NCI-H1048 (cell line): ENCODE measurements at places on chromosomes 1 and 21.

GRCh38 chr1:111909030-111909429 is 80.4 kb downstream of the KCND3 start:
- no peak for DNase-seq

GRCh38 chr1:200899451-200899915 is 4.8 kb downstream of the INAVA start:
- no peak for DNase-seq

GRCh38 chr1:8671306-8671917 is 146.0 kb downstream of the RERE start:
- DNase-seq: peak; percentile 28

DNA sequence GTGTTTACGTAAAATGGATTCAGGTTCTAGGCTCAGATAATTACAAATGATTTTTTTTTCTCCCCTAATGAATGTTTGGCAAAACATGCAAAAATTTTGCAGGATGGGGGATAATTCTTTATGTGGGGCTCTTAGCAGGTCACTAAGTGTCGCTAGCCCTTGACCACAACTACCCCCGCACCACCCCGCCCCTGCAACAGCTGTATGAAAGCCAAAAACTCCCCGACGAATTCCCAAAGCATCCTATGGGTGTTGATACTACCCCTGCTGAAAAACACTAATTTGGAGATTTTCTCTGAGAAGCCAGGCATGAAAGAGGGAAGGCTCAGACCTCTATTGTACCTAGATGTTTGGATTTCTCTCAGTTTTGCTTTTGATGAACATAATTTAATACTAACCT is 243.0 kb downstream of the TRABD2B start:
- DNase-seq: no peak

DNA sequence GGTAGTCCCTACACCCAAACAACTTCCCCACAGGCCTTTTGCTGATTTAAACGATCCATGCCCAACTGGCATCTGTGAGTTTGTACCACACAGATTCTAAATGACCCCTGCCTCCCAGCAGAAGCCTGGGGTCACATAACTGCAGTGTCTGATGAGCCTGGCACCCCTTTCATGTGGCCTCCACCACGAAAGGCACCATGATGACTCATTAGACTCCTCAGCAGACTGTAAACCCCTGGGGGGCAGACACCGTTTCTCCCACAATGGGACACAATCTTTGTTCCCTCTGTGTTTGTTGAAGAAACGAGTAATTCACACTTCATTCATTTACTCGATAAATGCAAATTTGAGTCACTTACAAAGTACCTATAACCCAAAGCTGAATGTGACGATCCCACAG is 81.6 kb downstream of the CCDC185 start:
- DNase-seq: no peak

GRCh38 chr1:184930645-184931044 is 43.7 kb downstream of the NIBAN1 start:
- no peak for DNase-seq

DNA sequence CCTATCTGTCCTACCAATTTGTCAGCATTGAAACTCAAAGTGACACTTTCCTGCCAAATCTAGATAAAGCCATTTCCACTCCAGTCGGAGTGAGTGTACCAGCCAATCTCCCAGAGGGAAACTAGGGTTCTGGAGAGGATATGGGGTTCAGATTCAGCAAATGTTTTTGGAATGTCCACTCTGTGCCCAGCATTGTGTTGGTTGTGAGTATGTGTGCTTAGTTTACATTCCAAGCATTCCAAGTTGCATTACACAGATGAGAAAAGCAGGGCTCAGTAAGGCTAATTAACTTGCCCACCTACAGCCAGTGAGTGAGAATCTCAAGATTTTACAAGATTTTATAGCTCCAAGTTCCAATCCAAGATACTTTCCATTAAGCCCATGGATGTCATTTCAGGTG is 26.4 kb upstream of the RGS16 start:
- no peak for DNase-seq

- DNase-seq: no peak
These were observed 53.0 kb upstream of the SPATA6 start for GRCh38 chr1:48524892-48525467.

- no peak for DNase-seq
These were observed 106.2 kb upstream of the CYYR1 start for GRCh38 chr21:26679284-26679683.

DNA sequence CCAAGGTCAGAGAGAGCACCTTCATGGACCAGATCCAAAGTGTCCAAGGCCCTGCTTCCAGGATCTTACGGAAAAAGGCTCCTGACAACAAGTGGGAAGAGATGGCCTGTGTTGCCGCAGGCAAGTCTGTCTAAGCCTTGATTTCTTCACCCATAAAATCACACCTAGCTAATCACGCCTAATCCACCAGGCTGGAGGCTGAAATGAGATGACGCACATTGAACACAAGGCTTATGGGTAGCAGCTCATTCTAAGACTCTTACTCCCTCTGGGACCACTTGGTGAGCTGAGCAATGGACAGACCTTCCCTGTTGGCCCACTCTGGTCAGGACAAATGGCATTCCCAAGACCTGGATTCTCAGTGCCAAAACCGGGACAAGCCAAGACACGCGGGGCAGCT is 38.2 kb downstream of the GRIK3 start:
- no peak for DNase-seq

DNA sequence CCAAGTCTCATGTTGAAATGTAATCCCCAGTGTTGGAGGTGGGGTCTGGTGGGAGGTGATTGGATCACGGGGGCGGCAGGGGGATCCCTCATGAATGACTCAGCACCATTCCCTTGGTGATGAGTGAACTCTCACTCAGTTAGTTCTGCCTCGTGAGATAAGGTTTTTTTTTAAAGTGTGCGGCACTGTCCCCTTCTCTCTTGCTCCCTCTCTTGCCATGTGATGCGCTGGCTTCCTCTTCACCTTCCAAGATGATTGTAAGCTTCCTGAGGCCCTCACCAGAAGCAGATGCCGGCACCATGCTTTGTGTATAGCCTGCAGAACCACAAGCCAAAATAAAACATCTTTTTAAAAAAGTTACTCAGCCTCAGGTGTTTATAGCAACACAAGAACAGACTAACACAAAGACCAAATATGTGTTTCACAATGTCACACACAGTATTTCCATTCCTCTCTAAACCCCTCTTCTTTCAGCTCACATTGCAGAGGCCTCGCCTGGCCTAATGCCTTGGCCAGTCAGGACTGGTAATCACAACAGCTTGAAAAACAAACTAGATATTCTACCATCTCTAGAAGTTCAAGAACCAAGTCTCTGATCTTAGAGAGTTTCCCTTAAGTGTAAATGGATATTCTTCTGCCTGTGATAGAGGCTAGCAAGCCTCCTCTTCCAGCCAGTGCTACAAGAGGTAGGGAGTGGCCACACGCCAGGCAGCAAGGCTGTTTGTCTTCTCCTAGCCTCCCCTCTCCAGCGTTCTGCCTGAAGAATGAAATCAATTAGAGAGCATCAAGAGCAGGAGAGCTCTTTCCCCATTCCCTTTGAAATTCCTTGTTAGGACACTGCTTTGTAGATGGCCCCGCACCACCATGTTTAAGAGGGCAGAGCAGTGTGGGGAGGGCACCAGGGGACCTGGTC is 19.6 kb upstream of the RAP1A start:
- DNase-seq: no peak

DNA sequence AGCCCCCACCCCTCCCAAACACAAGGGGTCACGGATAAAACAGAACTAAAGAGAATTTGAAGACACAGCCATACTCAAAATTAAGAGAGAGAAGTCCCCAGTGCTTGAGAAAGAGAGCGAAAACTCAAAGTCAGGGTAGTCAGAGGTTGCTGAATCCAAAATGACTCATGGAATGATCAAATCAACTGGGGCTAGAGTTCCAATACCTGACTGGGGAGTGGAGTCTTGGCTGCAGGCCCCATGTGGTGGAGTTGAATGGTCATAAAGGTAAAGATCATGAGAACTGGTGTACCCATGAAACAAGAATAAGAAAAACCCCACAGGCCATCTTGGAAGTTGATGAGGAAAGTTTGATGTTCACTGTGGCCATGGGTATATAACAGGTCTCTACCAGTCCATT is 84.5 kb upstream of the LRRN2 start:
- no peak for DNase-seq

- no peak for DNase-seq
These were observed 25.1 kb downstream of the RRP1B start for GRCh38 chr21:43684424-43684823.

DNA sequence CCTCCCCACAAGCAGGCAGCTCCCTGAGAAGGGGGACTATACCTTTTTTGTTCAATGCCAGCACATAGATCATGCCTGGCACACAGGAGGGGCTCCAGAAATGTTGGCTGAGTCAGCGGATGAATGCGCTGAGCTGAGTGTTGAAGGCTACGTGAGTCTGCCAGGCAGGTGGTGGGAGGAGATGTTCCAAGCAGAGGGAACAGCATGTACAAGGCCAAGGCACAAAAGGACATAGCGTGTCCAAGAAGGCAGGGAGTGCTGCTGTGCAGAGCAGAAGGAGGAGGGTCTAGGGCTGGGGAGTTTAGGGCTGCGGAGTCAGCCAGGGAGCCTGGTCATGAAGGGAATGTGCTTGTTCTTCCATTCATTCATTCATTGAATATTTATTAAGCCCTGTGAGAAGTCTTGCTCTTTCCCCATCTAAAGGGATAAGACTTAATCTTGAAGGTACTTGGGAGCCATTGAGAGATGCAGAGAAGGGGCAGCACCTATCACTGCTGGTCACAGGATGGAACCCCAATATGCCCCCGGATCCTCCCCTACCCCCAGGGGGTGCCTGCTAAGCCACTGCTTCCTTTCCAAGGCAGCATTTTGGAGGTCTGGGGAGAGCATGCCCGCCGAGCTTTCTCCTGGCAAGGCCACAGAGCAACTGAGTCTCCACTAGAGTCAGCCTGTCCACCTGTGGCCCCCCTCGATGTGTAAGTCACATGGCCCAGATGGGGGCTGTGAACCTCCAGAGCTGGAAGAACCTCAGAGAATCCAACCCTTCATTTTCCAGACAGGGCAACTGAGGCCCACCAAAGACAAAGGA is 31.2 kb upstream of the LAPTM5 start:
- no peak for DNase-seq

DNA sequence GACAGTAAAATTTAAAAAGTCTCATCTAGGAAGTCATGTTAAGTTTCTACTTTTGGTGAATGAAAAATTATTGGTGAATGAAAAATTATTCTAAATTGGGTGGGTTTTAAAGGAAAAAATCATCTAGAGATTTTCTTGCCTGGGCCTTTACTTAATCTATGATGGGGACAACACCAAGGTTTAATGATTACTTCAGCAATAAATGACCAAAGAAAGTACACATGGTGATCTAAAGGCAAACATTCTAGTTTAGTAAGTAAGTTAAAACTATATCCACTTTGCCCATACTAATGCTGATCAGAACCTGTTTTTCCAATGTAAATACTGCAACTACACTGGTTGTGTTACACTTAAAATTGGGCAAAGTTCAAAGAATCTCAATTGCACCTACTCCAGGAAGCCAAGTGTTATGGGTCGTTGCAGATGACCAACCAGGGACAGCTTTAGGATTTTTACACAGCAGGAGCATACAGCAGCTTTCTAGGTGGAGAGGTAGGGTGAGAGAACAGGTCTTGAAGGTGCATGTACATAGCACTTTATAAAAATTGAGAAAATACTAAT is 14.6 kb upstream of the RPL5 start:
- DNase-seq: no peak

GRCh38 chr1:151003180-151003579 is 3.5 kb downstream of the MINDY1 start:
- DNase-seq: no peak

DNA sequence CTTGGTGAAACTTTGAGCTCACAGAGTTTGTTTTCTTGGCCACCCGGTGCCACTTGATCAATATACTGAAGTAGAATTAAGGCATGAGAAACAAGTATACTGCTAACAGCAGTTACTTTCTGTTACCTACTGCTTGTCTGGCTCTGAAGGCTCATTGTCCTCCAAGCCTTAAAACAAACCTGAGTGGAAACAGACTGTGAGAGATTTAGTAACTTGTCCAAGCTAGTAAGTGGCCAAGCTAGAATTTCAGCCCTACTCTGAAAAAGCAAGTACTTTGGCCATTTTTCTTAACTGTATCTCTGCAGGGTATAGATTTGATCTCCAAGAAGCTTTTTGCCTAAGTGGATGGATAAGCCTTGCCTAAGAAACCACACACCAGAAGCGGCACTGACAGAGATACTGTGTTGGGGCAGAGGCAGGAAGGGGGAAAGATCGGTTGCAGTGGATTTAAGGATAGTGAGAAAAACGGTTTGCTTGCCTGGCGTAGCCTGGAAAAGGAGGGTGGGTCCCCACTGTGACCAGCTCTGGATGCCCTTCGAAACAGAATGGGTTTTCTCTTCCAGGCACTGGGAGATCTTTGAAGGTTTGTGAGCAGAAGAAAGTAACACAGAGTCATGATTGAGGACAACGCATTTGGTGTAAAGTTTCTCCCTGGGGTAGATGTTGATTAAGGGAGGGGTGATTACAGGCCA is 2.1 kb upstream of the MACO1 start:
- DNase-seq: no peak

DNA sequence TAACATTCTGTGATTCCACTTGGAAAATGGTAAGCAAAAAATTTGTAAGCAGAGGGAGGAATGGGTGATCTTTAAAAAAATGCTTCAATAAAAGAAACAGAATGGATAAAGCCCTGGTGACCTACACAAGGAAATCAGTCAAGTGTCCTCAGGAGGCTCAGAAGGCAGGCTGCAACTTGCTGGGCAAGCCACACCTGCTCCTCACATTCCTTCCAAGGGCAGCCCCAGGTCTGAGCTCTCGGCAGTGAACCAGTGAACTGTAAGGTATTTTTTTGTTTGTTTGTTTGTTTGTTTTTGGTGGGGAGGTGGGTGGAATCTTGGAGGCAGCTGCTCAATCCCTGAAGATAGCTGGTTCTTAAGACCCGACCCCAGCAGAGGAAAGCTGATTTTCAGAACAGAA is 4.4 kb downstream of the TACSTD2 start:
- DNase-seq: no peak

GRCh38 chr21:17492415-17493168 is 20.3 kb upstream of the CXADR start:
- no peak for DNase-seq

DNA sequence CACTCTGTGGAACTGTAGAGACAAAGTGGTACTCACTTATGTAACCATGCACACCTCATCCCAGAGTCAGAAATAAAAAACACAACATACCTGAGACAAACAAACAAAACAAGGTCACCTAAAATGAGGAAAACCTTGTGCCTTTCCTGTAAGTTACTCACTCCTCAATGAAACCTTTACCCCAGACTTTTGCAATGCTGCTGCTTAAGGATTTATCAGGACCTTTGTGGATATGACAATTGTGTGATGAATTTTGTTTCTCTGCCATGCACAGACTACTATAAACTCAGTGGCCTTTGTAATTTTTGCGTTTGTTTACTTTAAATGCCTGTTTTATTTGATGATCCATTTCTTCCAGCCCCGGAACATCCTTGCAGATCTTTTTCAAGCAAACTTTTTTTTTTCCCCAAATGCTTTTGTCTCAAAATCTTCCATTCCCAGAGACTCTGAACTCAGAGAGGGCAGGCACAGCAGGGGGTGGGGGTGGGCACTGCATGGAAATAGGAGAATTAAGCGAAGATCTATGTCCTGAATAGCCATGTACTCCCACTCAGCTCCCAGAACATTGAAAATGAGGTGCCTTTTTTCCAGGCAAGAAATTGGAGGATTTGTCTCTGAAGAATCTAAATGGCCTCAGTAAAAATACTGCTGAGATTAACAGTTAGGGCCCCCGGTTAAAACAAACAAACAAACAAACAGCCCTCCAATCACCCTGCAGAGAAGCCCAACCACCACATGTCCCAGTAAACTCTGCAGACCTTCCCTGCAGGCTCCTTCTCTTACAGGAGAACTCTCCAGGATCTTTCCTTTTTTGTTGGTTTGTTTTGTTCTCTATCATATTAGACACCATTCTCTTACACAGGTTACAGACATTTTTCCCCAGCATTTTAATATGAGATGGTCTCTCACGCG is 22.6 kb upstream of the SIM2 start:
- no peak for DNase-seq
